Epithelial cell of prostate (primary cell): ENCODE measurements at places on chromosomes 2 and 18.

DNA sequence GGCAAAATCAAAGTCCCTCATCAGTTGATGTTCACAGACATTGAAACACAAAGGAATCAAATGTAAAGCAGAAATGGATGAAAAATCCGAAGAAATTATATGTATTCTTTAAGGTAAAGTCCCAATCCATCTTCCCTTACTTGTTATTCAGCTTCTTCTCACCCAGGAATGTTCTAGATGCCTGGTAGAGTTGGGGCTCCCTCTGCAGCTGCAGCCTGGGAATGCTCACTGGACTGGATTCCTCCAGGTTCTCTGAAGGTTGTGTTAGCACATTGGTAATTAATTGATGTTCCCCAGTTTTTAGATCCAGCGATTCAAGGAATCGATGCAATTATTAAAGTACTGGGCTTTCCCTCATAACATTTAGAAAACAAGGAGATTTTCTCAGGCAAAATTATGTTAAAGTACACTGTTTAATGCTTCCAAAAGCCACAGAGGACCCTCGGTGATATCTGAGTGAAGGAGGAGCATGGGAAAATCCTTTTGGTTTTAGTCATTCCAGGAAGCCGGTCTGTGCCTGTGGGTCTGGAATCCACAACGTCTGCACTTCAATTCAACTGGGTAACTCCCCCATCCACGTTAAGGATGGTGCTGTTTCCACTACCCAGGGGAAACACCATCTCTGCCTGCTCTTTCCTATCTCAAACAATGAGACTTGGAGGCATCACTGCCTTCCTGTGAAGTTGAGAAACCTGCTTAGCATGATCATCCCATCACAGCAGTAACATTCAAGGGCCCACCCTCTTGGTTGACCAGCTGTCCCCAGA, 22.0 kb downstream of the NTSR2 start:
- no peak for DNase-seq

DNA sequence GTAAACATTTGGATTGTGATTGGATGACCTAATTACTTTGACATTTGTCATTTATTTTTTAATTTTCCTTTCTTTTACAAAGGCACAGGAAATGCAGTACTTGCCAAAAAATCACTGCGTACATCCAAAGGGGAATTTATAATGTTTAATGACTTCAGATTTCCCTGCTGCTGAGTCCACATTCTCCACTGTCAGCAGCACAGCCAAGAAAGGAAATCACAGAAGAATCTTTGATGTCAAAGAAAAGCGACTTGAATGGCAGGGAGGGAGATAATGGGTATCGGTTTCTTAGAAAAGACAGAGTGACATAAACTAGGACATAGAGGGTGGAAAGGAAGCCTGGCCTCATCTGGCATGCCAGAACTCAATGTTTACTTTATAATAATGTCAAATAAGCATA, 41.4 kb upstream of the COPS8 start:
- no peak for DNase-seq

GRCh38 chr2:126753501-126754212, 97.7 kb downstream of the GYPC start:
- DNase-seq, result no peak

- DNase-seq, result no peak
These were observed 311.3 kb downstream of the CELF4 start for GRCh38 chr18:37254236-37254754.

DNA sequence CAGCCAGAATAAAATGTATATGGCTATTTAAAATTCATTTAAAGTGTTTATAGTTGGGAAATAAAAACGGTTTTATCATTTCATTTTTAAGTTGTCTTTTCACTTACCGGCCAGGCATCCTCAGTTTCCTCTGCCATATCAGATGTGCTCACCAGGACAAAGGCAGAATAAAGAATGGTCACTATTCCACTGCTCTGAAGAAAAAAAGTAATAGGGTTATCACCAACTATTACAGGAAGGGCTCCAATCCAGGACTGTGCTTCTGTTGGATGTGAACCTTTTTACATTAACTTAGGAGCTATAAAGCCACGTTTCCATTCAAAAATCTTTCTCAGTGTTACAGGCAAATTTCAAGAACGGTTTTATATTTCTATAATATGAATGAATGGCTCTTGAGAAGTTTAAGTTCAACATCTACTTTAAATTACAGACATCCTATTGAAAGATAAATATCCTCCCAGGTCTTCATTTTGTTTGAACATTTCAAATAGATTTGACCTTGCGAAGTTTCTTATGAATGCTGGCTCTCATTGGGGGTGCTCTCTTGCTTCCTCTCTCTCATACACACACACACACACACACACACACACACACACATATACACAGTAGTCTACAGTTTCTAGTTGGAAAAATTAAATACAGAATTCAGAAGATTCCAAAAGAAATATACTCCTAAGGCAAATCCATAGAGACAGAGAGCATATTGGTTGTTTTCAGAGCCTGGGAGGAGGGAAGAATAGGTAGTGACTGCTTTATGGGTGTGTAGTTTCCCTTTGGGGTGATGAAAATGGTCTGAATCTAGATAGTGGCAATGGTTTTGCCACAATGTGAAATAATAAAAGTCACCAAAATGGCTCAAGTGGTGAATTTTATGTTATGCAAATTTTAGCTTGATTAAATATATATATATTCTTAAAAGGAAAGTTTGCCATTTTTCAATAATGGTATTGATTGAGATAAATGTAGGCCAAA, 2.9 kb upstream of the SLC40A1 start:
- DNase-seq, result no peak

DNA sequence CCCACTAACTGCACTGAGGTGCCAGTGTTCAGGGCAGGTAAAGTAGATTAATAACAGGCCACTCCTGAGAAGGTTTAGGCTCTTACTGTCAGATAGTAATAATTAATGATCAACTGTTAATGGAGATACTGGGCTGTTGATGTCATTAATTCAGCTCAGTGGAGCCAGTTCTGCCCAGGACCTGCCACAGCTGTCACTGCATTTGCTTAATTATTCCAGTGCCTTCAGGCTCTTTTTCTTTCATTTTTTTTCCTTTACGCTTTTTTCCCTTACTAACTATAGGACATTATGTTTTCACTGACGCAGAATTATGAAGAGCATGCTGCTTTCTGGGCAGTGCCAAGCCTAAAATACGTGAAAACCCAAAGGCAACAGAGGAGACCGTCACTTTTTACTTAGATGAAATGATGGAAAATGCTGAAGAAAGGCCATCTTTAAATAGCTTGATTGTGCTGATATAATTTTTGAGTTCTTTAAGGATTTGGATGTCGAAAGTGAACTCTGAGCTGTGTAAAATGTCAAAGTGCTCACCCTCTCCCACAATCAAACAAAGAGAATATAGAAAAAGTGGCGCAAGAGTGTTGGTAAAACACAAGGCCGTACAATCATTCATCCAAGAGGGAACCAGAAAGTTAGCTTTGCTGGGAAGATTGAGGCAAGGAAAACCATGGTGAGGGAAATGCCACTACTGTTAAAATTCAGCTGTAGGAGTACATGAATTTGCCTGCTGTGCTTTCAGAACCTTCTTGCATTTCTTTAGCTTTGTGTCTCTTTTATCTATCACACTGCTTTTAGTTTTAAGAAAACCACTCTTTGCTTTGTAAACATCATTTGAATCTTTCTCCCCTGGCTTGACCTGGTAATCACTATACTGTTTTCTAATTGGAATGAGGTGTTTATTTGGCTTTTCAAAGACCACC, 192.0 kb upstream of the ZEB2 start:
- DNase-seq, result no peak

- DNase-seq, result no peak
These were observed 71.4 kb downstream of the COPS8 start for GRCh38 chr2:237156857-237157779.

DNA sequence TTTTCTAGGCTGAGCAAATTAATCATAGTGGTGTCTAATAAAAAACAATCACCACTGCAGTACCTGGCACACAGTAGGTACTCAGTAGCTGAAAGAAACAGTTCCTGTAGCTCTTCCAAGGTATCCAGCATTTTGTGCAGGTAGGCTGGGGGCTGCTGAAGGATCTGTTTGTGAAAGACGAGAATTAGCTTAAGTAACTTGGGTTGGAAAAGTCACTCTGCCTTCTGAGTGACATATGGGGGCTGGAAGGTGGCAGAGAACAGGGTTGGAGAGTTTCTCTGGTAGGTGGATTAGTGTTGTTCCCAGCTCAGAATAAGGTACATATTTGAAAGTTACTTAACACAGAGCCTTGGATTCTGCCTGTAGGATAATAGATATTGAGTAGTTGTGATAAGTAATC, 72.8 kb downstream of the FMNL2 start:
- no peak for DNase-seq

- no peak for DNase-seq
These were observed 2.6 kb upstream of the NEUROD1 start for GRCh38 chr2:181682795-181683517.

- DNase-seq, result no peak
These were observed 21.6 kb downstream of the BMP10 start for GRCh38 chr2:68849579-68850030.

- peak; percentile 49 for DNase-seq
These were observed 867 bp upstream of the TTL start for GRCh38 chr2:112481050-112481527.

DNA sequence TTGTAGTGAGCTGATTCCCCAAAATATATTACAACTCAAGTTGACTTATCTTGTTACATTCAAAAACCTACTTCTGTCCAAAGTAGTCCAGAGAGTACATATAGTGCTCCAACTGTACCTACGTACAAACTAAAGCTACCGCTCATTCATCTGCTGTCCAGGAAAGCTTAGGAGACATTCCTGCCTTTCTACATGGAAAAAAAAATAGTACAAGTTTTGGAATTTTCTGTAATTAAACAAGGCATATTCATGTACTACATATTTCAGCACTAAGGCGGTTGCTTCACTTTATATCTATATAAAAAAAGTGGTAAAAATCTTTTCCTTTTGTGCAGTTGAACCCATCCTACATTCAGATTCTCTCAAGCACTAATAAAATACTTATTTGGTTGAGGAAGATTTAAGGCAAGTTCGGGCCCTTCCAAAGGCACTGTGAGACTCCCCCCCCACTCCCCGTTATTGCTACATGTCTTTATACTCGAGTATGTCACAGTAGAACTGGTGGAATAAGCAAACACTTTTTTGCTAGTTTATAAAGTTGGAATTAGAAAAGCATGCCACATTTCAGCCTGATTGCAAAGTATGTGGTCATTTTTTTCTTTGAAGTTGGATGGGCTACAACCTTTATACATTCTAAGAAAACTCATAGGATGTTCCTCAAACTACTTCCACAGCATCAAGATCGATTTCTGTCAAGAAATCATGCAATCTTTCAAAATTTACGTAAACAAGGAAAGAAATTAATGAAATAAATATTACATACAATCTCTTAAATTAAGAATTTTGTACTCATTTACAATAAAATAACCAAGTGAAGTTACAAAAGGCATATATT, 3.7 kb downstream of the ZFP36L2 start:
- no peak for DNase-seq

DNA sequence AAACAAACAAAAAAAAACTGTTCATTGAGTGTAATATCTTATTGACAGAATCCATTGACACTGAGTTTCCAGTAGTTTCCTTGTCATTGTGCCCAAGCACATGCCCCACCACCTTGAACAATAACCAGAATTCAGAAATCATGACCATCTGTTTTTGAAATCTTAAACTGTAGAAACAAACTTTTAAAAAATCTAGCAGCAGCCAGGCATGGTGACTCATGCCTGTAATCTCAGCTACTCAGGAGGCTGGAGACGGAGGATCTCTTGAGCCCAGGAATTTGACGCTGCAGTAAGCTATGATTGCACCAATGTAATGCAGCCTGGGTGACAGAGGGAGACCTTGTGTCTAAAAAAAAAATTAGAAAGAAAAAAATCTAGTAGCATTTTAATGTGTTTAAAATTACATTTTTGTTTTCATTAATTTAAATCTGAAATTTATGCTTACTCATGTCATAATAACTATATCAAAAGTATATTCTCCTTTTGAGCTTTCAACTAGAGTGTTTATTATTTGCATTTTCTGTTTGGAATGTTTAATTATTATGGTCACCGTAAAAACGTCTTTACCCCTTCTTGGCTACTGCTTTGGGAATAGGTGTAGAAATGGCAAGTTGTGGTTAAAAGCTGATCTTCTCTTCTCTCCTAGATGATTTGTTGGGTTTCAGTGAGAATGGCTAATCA, 25.2 kb upstream of the STON1 start:
- no peak for DNase-seq

GRCh38 chr2:239216614-239217273, 184.1 kb downstream of the HDAC4 start:
- DNase-seq, result no peak

DNA sequence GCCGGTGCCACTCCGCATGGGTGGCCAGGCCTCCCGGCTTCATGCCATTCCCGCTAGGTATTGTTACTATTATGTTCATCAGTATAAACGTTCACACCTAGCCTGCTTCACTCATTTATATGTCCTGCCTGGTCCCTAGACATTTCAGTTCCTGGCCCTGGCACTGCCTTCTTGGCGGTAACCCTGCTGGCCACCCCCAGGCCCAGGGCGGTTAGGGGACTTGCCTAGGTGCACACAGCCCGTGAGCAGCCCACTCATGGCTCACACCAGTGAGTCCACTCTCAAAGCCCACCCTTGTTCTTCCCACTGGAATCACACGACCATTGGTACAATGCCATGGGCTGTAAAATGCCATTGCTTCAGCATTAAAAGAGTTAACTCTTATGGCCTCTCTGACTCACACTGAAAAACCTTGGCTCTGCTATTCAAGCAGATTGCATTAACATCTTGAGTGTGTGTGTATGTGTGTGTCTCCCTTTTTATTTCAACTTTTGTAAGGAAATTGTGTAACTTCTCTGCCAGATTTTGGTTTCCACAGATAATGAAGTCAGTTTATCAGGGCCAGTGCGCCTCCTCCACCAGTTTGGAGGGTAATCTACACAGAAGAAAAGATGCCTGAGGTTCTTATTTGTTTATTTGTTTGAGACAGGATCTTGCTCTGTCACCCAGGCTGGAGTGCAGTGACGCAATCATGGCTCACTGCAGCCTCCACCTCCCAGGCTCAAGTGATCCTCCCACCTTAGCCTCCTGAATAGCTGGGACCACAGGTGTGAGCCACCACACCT, 74.2 kb downstream of the RAB31 start:
- DNase-seq, result peak; percentile 22

DNA sequence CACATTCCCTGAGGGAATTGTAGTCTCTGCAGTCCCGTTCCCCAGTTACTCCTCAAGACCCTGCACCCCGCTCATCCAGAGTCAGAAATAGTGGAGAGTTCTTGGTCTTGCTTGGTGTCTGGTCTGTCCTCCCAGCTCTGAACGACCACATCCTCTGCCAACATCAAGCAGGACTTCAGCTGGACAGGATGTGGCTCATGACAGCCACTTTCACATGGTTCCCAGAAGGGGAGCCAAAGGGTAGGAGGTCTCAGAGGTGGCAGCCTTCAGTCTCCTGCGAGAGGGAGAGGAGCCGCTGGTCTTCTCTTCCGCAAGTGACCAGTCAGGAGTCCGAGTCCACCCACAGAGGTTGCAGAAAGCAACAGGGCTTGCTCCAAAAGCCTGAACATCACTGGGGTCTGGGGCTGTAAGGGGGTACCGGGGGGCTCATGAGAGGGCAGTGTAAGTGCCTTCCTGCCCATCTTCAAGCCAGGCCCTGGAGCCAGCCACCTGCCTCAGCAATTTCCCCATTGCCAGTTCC, 29.8 kb downstream of the B3GNT7 start:
- no peak for DNase-seq

GRCh38 chr2:236113425-236113824, 54.8 kb downstream of the GBX2 start:
- DNase-seq, result no peak
